ENCODE measurements at places on chromosomes 3 and 15.

DNA sequence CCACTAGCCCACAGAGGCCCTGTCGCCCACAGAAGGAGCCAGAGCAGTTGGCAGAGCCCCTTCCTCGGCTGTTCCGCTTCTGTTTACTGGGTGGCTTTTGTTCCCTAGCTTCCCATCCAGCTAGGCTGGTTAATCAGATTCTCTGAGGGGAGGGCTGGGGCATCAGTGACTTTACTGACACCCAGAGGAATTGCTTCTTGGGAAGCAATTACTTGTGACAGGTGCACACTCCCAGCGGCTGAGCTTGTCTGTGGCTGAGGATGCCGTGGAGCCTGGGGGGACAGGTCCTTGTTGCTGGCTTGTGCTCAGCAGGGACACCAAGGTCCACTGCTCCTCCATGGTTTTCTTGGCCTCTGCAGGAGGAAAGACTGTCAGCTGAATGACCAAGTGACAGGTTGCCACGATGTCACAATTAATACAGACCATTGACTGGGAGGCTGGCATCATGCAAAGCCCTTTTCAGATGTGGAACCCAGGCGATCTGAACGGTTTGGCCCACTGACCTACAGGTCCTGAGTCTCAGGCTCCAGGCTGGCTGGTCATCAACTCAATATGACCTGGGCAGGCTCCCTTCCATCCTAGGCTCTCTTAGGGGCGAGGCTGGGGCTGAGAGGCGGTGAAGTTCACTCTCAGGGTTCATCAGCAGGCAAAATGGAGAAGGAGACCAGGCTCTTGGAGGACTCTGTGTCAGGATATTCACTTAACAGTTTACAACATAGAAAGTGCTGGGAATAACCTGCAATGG, 31.8 kb upstream of the SFMBT1 start:
- DNase-seq = no peak

DNA sequence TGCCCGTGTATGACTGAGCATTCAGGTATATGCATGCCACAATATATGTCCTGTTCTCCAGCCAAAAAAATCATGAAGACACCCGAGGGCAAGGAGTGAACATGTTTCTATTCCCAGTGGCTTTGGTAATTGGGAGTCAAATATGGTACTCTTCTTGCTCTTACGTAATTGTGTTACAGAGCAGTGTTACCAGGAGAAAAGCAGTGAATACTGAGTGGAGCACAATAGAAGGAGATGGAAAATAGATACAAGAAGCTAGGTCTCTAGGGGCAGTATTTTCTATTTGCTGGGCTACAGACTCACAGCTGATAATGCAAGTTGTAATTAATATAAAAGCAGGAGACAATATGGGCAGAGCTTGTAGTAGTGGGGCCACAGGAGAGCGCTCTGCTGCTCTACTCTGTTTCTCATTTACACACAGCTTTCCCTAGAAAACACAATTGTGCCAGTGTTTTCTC, 13.2 kb downstream of the MEIS2 start:
- no peak for DNase-seq

- no peak for DNase-seq
These were observed 464.3 kb downstream of the EPHA3 start for GRCh38 chr3:89571707-89572106.

GRCh38 chr3:44026220-44026865, 215.3 kb upstream of the TOPAZ1 start:
- no peak for DNase-seq

DNA sequence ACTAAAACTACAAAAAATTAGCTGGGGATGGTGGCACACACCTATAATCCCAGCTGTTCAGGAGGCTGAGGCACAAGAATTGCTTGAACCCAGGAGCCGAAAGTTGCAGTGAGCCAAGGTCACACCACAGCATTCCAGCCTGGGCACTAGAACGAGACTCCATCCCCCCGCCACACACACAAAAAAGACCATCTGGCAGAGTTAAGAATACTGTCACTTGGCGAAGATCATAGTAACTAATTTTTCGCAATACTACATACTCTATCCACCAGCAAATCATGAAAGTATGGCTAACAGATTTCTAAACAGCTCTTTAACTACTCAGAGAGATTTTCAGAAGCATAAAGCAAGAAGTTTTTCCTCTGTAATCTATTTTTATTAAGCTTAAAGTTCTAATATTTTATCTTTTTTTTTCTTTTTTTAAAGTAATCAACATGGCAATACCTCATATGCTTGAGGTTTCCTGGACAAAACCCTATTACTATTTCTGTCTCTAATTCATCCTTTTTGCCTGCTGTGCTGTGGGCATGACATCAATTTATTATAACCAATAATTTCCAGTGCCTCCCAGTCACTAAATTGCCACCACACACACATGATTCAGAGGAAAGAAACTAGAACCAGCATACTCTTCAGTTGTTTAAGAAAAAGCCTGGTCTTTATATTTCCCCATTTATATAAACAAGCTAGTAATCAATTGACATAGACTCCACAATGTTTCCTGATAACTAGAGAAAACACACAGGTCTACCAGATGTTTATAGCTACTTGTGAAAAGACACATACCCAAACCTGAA, 46.9 kb downstream of the CHSY1 start:
- DNase-seq = no peak

All from SK-N-SH (cell line).